Fibroblast of skin of left biceps (primary cell): ENCODE measurements at places on chromosomes 7 and 10.

DNA sequence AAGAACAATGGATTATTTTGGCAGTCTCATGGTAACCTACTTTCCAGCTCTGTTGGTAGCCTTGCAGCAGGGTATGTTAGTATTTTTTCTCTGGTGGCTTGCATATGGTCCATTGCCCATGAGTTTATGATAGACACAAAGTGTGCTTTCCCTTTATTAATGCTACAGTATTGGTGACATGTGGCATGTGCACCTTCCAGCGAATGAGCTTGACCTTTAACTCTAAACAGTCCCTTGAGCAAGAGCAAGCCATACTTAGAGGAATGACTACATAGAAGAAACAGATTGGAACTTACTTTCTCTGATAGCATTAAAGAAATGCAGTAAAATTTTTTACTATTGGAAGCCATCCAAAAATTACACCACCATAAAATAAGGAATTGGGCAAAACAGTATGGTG lies 73.9 kb downstream of the VTI1A start:
- no peak for DNase-seq

- DNase-seq, result peak; percentile 42
Observed at GRCh38 chr10:97889461-97890265, 40.0 kb downstream of the GOLGA7B start.

DNA sequence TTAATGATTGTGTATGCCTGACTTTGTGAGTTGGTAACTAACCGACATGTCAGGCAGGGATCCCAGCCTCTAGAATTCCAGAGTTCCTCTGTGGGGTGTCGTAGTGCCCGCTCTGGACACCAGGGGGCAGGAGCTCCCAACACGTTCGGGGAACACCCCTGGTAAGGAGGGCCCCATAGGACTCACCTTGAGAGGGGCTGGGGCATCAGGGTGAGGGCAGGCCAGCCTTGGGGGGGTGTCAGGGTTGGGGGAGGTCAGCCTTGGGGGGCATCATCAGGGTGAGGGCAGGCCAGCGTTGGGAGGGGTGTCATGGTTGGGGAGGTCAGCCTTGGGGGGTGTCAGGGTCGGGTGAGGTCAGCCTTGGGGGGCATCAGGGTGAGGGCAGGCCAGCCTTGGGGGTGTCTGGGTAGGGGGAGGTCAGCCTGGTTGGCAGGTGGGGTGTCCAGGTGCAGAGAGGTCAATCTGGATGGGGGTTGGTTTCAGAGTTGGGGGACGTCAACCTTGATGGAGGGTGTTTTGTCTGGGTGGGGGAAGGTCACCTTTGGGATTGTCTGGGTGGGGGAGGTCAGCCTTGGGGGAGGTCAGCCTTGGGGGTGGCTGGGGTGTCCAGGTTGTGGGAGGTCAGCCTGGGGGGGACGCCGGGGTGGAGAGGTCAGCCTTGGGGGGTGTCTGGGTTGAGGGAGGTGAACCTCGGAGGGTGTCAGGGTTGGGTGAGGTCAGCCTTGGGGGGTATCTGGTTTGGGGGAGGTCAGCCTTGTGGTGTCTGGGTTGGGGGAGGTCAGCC lies 45.6 kb upstream of the SUN1 start:
- peak; percentile 13 for DNase-seq

DNA sequence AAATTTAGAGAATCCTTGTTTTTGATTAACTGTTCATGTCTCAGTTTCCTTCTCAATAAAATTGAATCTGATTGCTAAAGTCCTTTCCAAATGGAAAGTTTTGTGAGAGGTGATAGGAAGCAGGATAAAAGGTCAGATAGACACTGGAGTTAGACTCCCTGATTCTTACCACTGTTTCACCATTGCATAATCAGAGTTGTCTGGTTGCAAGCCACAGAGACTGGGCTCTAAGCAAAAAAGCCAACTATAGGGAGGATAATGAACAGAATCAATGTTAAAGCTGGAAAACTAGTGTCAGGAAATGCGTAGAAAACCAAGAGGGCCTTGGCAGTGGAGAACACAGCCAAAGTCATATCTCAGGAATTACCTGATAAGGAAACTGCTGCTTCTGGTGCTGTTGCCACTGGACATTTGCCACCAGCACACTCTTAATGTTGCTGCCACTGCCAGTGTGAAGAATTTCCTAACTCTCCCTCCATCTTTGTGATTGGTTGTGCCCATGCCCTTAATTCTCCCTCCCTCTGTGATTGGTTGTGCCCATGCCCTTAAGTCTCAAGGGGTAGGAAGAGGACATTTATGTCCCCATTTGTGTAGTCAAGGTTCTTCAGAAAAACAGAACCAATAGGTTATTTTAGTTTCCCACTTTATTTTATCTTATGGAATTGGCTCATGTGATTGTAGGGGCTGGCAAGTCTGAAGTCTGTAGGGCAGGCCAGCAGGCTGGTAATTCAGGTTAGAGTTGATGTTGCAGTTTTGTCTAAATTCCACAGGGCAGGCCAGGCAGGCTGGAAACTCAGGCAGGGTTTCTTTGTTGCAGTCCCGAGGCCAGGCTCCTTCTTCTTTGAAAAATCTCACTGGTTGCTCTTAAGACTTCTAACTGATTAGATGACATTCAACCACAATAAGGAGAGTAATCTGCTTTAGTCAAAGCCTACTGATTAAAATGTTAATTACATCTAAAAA lies 639.0 kb downstream of the REEP3 start:
- DNase-seq, result no peak

DNA sequence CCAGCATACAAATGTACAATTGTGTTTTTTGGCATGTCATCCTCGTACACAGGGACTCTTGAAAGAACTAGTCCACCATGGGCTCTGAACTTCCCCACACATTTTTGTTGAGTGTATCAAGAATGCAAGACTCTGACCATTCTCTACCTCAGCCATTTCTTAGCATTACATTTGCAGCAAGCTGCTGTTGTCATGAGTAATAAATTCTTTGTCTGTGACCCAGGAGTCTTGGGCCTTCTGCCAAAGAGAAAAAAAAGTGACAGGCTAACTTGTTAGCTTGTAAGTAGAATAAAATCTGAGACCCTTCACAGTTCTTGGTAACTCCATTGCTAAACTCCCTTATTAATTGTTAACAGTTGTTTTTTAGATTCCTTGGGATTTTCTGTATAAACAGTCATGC lies 542.3 kb upstream of the MBL2 start:
- peak; percentile 96 for DNase-seq

- no peak for DNase-seq
Observed at GRCh38 chr10:12872577-12872976, 128.9 kb downstream of the CCDC3 start.

DNA sequence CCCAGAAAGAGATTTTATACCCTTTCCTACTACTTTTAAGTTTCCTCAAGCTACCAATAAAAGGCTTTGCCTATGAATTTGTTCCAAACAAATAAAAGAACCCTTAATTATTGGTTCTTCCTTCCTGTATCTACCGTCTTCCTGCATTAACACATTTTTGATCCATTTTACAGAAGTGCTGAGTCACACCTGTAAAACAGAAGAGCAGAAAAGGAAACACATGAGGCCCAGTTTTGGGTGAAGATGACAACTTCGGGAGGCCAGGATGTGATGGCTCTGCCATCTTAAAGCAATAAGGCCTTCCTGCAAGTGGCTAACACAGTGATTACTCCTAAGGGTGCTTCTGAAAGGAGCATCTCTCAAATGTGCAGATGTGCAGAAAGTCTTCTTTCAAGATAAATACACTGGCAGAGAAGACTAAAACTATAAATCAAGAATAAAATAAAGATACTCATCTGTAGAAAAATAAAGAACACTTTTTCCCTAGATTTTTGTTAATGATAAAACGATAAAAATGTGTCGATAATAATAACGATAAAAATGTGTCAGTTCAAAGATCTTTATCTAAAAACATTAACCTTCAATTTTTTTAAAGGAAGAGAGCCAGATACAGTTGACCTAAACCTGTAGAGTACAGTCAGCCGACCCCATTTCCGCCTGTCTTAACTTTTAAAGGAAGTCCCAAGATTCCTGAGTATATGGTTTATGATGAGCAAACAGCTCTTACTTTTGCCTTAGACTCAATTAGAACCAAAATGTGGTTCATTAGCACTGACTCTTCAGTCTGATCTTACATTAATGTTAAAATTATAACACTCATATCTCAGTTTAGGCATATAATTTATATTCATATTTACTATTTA lies 108.6 kb downstream of the UBE2H start:
- DNase-seq, result no peak

GRCh38 chr7:1706721-1707613 lies 36.9 kb downstream of the ELFN1 start:
- DNase-seq, result no peak

DNA sequence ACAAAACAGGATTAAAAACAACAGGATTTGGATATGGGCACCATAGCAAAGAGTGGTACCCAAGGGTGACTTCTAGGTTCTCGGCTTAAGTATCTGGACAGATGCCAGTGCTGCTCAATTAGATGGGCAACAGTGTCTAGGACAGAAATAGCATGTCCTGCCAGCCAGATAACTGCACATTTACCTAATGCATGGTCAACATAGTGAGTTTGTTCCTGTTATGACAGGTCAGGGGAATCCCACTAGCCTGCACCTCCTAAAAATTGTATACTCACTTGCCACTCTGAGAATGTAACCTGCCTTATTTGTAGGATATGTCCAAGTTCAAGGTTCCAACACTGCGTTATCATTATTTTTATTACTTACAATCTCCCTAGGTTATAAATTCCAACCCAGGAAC lies 471.7 kb downstream of the GRM8 start:
- DNase-seq, result no peak

GRCh38 chr7:40608321-40609075 lies 473.7 kb downstream of the SUGCT start:
- no peak for DNase-seq

DNA sequence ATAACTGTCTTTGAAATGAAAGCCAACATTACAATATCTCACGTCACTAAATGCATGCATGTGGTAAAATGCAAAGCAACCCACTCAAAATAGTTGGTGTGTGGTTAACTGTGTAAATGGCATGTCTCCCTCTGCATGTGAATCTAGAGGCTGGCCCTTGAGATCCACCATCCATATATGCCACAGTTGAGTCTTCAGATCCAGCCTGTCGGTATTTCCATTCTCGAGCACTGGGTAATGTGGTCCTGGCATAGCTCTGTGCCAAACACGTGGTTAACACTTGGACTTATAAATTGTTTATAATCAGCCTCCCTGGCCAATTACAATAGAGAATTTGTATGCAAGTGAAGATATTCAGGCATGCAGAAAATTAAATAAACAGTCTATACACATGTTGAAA lies 90.3 kb downstream of the LYZL1 start:
- DNase-seq, result no peak

GRCh38 chr10:108104551-108105156 lies 940.1 kb upstream of the SORCS1 start:
- DNase-seq, result no peak

- no peak for DNase-seq
Observed at GRCh38 chr10:110340816-110341215, 36.1 kb upstream of the SMNDC1 start.

- no peak for DNase-seq
Observed at GRCh38 chr10:43681220-43681619, 32.5 kb upstream of the ZNF32 start.

GRCh38 chr7:26199301-26200037 lies 1.1 kb downstream of the HNRNPA2B1 start:
- no peak for DNase-seq

DNA sequence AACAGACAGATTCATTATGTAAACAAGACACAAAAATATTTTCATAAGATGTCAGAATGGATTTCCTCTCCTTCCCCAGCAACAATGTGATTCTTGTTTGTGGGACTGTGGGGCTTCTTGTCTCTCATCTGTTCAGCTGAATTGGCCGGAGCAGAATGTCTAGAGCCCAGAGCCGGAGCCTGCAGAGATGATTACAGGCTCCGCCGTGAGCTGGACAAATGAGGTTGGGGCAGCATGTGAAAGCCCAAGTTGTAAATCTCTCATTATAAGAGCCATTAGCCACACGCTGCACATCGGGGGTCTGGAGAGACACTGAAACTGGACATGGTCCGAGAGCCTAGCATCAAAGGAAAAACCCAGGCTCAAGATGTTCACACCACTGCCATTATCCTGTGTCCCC lies 137.0 kb upstream of the ADAM12 start:
- DNase-seq, result no peak

DNA sequence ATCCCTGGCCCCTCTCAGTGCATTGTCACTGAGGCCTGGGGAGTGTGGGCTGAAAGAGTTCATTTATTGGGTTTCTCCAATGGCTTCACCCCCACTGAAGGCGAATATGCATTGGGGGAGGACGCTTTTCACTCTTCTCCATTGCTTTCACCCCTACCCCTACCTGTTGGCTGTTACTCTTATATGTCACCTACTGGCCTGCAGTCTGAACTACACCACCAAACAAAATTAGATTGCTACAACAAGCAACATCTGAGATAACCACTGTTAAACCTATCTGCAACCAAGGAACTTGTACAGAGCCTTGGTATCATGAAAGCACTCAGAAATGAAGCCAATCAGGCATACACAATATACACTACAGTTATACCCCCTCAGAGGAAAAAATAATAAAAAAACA lies 203.7 kb downstream of the REEP3 start:
- DNase-seq, result no peak

DNA sequence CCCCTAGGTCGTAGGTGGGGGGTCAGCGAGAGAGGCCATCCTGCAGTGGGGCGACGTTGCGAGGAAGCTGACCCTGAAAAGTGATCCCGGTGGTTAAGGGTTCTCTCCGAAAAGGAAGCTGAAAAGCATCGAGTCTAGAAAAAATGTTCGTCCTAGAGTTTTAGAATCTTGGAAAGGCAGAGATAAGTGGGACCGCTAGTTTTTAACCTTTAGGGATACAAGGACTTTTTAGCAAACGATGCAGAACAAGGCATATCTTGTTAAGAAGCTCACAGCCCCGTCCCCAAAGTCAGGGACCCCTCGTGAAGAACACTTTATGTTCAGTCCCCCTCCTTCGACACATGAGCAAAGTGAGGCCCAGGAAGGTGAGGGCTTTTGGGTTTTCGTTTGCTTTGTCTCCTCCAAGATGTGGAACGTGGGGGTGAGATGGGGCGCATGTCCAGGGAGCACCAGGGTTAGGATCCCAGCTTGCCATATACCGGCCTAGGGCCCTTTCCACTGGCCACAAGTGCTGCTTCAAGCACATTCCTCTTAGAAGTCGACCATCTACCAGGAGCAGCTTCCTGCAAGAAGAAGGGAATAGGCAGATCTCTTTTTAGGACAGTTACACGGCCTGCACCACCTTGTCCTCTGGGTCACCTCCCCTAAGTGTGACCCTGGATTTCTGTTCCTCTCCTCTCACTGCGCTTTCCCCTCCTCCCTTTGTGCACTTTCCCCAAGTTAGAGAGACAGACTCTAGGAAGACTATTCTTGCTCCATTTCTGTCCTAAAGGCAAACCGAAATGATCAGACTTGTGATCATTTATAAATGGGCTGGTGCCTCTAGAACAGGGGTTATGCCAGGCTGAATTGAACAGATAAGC lies 969 bp downstream of the SLC35G1 start:
- no peak for DNase-seq

DNA sequence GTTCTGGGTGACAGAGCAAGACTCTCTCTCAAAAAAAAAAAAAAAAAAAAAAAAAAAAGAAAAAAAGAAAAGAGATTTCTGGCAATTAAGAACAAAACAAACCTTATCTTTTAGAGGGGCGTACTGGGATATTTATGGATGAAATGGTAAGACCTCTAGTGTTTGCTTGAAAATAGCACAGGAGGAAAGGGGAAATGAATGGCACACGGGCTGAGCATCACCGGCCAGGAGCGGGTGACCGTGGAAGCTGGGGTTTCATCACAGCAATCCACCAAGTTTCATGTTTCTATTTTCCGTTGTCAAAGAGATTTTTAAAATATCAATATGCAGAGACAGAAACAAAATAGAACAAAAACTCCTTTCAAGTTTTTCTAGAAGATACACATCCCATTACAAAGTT lies 105.6 kb downstream of the SVIL start:
- no peak for DNase-seq
